ENCODE measurements at places on chromosomes 13 and 19.
A peak's percentile ranks its signal among the peaks of the same experiment; 100 is the strongest.

DNA sequence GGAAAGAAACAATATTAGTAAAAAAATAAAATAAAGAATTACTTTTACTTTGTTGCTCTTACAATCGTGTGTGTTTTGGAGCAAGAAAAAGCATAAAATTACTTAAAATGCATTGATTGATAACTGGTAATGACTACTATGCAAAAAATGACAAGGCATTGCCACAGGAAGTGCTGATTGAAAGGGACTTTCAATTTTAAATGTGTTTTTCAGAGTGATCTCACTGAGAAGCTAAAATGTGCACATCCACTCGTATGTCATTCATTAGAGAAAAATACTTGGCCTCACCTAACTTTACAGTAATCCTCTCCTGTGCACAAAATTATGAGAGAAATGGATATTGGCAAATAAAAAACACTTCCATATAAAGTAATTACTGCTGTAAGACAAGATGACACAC is 934.9 kb downstream of the SLITRK6 start:
- no peak for DNase-seq

DNA sequence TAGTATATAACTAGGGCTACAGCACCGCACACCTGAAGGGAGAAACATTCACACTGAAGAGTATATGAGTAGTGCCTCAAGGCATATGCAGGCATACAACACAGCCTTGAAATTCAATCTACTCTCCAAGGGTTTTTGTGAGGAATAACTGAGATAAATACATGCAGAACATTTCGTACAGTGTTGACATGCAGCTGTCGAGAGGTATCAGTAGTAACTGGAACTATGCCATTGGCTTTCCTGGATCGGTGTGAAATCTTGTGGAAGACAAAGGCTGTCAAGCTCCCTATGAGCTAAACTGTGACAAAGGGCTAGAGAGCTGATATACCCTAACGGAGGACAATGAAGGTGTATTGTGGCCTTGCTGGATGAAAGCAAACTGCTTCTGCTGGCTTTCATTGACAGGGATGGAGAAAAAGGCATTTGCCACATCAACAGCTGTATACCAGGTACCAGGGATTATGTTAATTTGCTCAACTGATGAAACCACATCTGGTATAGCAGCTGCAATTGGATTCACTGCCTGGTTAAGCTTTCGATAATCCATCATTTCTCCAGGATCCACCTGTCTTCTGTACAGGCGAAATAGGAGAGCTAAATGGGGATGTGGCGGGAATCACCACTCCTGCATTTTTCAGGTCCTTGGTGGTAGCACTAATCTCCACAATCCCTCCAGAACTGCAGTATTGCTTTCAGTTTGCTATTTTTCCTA is 16.3 kb downstream of the MTRF1 start:
- DNase-seq: no peak

- no peak for DNase-seq
Measured at GRCh38 chr13:80458543-80458942, 117.6 kb upstream of the SPRY2 start.

- DNase-seq: no peak
Measured at GRCh38 chr13:39684531-39685137, 29.2 kb downstream of the COG6 start.

DNA sequence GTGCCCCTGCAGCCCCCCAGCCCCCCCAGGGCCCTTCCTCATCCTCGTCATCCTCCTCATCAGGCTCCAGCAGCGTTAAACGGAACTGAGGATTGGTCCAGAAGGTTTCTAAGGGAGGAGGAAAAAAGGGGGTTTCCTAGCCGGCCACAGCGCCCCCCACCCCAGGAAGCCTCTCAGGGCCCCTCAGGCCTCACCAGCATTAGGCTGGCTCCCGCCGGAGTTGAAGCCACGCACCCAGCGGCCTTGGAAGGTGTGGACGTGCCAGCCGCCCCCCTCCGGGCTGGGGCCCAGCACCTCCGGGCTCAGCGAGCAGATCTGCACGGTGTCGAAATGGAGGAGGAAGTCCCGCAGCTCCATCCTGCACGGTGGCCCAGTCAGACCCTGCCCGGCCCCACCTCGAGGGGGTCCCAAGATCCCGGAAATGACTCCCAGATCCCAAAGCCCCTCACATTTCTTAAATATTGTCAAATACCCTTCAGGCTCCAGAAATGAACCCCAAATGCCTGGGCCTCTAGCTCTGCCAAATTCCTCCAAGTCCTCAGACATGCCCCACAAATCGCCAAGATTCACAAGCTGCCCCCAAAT is 6.9 kb downstream of the CAPN12 start:
- no peak for DNase-seq

- no peak for DNase-seq
Measured at GRCh38 chr13:108407495-108407894, 138.0 kb downstream of the TNFSF13B start.

GRCh38 chr19:58212336-58213074 is 16.2 kb upstream of the ZNF544 start:
- DNase-seq: no peak

GRCh38 chr13:36858290-36858689 is 39.3 kb downstream of the RFXAP start:
- DNase-seq: peak; percentile 45

DNA sequence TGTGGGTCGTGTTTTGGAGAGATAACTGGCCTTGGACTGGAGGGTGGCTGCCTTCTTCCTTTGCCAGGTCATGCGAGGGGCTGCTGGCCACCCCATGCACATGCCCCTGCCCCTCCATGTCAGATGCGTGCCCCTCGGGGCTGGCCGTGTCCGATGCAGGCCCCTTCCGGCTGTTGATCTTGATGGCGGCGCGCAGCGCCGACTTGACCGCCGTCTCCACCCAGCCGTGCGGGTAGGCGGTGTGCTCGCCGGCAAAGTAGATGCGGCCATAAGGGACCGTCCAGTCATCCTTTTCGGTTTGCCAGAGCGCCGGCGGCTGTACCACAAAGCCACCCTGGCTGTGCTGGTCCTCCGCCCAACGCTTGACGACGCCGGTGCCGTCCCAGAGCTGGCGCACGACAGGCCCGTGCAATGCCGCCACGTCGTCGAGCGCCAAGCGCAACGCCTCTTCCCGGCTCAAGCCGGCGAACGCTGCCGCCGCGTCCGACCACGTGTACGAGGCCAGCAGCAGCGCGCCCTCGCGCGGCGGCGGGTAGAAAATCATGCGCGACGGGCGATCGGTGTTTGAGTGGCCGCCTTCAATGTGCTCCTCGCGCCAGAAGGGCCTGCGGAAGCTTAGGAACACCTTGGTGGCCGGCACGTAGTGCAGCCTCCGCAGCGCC is 6.9 kb downstream of the IL4I1 start:
- peak; percentile 99 for DNase-seq

DNA sequence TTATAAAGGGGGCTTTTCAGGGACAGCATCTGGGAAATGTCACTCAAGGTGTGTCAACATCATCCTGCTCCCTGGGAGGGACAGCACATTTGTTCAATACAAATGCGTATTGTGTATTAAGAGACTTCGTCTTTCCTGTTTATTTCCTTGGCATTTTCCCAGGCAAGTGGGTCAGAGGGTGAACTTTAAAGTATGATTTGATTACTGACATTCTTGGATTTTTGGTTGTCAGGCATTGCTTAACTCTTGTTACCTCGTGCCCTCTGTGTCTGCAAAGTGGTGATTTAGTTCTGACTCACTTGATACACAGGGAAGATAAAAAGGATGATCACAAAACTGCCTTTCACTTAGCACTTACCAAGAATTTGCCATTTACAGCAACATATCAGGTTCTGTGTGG is 292.7 kb downstream of the SUCLA2 start:
- no peak for DNase-seq

DNA sequence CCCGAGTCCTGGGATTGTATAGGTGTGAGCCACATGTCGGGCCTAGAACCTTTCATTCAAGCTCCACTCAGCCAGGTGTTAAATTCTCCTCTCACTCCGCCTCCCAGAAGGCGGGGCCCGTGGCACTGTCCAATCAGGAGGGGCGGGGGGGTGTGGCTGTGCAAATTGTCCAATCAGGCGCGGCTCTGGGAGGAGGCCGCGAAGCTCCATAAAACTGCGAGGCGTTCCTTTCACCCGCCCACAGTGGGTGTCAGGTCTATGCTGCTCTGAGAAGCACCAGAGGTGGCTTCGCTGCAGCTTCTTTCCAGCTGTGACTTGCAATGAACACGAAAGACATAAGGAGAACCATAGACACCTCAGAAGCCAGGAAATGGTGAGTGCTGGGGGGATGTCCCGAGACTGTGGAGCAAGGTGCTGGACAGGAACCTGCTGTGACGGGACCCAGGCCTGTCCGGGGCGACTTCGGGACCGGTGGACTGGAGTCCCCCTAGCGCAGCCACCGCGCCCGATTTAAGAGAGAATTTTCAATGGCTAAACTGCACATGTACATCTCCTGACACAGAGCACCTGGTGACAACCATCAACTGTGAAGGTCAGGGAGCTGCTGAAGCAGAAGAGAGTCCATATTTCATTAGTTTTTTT is 3.0 kb upstream of the ZNF136 start:
- DNase-seq: no peak

- DNase-seq: peak; percentile 60
Measured at GRCh38 chr19:38852231-38853044, 2.7 kb upstream of the HNRNPL start.

GRCh38 chr13:25752957-25753551 is 298.8 kb downstream of the SHISA2 start:
- DNase-seq: peak; percentile 30

GRCh38 chr13:42258747-42259146 is 13.2 kb upstream of the AKAP11 start:
- peak; percentile 39 for DNase-seq

DNA sequence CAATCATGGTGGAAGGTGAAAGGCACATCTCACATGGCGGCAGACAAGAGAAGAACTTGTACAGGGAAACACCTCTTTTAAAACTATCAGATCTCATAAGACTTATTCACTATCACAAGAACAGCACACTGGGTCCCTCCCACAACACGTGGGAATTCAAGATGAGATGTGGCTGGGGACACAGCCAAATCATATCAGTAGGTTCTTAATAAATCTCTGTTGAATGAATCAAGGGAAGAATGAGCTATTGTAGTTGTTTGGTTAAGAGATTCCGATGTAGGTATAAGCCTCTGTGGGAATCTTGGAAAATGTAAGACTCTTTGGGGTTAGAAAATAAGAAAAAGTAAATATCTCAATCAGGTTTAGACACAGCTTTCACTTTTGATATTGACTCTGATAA is 400.2 kb downstream of the KCNRG start:
- no peak for DNase-seq

GRCh38 chr13:97459215-97459777 is 25.3 kb downstream of the RAP2A start:
- DNase-seq: no peak

DNA sequence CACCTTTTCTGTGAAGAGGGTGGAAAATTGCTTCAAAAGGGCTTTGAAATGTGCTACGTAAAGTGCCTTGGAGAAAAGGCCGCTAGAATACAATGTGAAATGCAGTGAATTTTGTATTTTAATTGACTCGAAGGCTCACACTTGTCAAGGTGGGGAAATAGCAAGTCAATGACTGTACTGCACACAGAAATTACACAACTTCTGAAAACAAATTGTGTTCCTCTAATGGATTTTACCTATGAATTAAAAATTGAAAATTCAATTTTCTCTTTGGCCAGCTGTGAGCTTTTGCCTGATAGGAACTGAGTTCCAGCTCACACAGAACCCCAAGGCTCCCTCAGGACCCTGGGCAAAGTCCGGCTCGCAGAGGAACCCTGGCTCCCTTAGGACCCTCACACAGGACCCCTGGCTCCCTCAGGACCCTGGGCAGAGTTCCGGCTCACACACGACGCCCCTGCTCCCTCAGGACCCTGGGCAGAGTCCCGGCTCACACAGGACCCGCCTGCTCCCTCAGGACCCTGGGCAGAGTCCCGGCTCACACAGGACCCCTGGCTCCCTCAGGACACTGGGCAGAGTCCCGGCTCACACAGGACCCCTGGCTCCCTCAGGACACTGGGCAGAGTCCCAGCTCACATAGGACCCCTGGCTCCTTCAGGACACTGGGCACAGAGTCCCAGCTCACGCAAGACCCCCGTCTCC is 324.9 kb downstream of the UQCRFS1 start:
- DNase-seq: peak; percentile 13

DNA sequence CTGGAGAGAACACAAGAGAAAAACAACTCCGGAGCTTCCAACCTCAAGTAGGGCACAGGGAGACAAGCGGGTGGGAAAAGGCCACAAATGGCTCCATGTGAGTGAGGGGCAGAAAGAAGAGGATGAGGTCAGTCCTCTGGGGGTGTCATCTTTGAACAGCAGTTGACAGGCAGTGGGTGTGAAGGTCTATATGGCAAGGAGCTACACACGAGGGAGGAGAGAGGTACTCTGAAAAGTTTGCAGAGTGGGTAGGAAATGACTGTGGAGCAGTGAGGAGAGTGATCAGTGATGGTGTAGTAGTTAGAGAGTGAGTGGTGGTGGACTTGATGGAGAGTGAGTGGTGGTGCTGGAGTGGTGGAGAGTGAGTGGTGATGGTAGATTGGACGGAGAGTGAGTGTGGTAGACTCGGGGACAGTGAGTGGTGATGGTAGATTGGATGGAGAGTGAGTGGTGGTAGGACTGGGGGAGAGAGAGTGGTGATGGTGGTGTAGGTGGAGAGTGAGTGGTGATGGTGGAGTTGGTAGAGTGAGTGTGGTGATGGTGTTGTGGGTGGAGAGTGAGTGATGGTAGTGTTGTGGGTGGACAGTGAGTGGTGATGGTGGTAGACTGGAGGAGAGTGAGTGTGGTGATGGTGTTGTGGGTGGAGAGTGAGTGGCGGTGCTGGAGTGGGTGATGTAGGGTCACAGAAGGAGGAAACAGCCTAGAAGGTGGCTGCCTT is 4.0 kb downstream of the TFDP1 start:
- DNase-seq: no peak

GRCh38 chr19:17264641-17264979 is at the start of gene USHBP1:
USHBP1 (minus strand) TSS chr19:17264745; CDS start chr19:17264299, 446 bp downstream.
- DNase-seq: peak; percentile 79

Data from ELF-1 (cell line).